A673 (cell line): ENCODE measurements at places on chromosomes 1 and 21.

DNA sequence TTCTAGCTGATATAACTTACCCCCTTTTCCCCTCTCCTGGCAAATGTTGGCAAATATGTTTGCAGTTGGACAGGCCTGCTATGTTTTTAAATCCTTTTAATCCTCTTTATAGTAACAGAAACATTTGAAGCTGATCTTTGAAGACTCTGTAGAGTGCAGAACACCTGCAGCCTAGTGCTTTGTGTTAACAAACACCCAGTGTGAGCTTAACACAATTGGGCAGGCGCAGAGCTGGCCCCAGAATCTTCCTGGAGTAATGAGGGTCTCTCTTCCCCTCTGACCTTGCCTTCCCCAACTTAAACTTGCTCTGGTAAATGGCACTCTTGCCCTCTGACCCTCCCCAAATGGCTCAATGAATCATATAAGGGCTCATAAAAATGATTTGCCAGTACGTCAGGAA, 247.9 kb upstream of the LYPLAL1 start:
- no peak overlapping the region for H3K4me3 ChIP-seq
- H3K27me3 ChIP-seq = peaks cover 34% of the 10 kb centered on the region
- no peak for DNase-seq
- H3K4me1 ChIP-seq = no peaks in the 10 kb centered on the region
- H3K36me3 ChIP-seq = no peaks in the 10 kb centered on the region

GRCh38 chr21:36428761-36429432, 43.7 kb downstream of the CHAF1B start:
- H3K4me3 ChIP-seq = no peak overlapping the region
- H3K36me3 ChIP-seq = no peaks in the 10 kb centered on the region
- no peaks in the 10 kb centered on the region for H3K4me1 ChIP-seq
- peak overlapping the region; percentile 32 for H3K27ac ChIP-seq
- no peaks in the 10 kb centered on the region for H3K27me3 ChIP-seq

DNA sequence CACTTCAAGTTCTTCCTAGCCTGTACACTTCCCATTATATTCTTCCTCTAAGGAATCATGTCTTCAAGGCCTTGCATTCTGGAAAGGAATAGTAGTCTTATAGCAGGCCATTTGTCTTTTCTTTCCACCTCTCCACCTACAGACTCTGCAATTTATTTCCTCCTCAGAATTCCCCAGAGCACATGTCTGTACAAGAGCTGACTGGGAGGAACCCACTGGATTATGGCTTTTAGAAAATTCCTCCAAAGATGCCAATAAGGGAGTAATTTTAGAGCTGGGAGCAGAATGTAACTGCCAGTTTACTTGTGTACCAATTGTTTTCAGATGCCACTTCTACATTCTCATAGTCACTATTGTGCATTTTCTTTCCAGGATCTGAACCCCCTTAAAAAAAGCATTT, 3.4 kb upstream of the PSMG1 start:
- H3K4me3 ChIP-seq = no peak overlapping the region
- DNase-seq = no peak
- H3K36me3 ChIP-seq = no peaks in the 10 kb centered on the region
- no peak overlapping the region for H3K27ac ChIP-seq
- no peaks in the 10 kb centered on the region for H3K27me3 ChIP-seq
- peaks cover 9% of the 10 kb centered on the region for H3K4me1 ChIP-seq

DNA sequence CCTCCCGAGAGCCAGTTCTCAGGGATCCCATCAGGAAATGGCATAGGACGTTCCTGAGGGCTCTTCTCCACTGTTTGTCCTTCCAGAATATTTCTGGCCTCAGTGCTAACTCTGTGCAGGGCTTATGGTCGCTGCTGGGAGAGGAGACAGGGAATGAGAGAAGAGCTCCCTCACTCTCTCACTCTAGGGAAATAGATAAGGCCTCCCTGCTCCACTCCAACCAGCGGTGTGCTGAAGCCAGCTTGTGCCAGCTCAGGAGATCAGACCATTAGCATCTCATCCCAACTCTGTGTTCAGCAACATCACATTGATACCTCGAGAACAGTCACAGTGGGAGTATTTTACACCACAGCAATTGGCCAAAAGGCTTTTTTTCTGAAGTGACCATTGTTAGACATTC, 49.2 kb upstream of the ZC3H12A start:
- no peaks in the 10 kb centered on the region for H3K4me1 ChIP-seq
- no peaks in the 10 kb centered on the region for H3K36me3 ChIP-seq
- H3K27me3 ChIP-seq = peaks cover 22% of the 10 kb centered on the region
- DNase-seq = no peak
- H3K27ac ChIP-seq = no peak overlapping the region
- H3K4me3 ChIP-seq = no peak overlapping the region

DNA sequence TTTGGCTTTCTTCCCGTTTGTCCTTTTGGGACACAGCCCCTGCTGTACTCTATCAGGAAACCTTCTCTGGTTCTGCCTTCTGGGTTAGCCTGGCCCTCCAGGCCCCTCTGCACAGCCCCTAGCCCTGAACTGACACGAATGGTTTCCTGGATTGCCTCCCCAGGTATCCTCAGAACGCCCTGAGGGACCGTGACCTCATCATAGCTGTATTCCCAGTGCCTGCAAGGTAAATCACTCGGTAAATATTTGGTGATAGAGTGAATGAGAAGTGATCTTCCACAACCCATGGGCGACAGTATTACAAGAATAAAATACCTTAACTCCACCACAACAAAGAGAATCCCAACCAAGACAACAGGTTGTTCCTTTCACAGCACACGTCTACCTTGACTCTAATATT, 637.2 kb downstream of the SMYD3 start:
- H3K27me3 ChIP-seq = no peaks in the 10 kb centered on the region
- no peaks in the 10 kb centered on the region for H3K36me3 ChIP-seq
- no peak overlapping the region for H3K4me3 ChIP-seq

DNA sequence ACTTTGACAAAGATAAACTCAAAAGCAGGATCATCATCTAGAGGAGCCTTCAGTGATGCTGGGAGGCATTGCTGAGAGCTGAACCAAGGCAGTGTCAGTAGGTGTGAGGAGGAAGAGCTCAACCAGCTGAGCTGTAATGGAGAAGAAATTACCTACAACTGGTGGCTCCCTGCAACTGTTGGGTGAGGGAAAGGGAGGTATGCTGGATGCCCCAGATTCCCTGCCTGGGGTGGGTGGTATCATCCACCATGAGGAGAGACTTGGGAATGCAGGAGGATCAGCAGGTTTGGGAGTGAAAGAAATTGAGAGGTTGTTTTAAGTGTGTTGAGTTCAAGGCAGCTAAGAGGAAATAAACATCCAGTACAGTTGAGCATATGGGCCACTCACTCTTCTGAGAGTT, 199.8 kb downstream of the DNM3 start:
- H3K27ac ChIP-seq = no peak overlapping the region
- no peaks in the 10 kb centered on the region for H3K36me3 ChIP-seq
- no peaks in the 10 kb centered on the region for H3K27me3 ChIP-seq
- H3K4me3 ChIP-seq = no peak overlapping the region
- H3K4me1 ChIP-seq = peaks cover 24% of the 10 kb centered on the region
- DNase-seq = no peak

- no peaks in the 10 kb centered on the region for H3K27me3 ChIP-seq
- DNase-seq = no peak
- peaks cover 20% of the 10 kb centered on the region for H3K4me1 ChIP-seq
- peak overlapping the region; percentile 25 for H3K27ac ChIP-seq
- H3K36me3 ChIP-seq = peaks cover 6% of the 10 kb centered on the region
Observed at GRCh38 chr1:95246511-95246910, 12.5 kb downstream of the RWDD3 start.

GRCh38 chr1:24185076-24185475, 2.0 kb downstream of the IFNLR1 start:
- no peak for DNase-seq
- no peak overlapping the region for H3K4me3 ChIP-seq
- no peaks in the 10 kb centered on the region for H3K27me3 ChIP-seq

DNA sequence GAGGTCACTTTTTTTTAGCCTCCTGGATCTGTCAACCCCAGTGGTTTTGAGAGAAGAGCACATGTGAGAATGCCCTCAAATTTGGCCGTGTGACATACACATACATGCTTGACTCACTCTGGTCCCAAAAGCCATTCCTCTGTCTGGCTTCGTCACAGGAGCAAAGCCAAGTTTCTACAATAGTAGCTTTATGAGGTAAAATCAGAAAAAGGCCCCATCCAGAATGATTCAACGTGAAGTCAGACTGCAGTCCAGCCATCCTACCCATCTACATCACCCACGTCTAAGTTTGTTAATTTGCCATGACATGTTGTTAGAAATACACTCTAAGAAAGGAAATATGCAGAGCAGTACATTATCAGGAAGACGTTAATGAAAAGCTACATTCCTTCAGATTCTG, 245.2 kb downstream of the SDCCAG8 start:
- H3K27me3 ChIP-seq = no peaks in the 10 kb centered on the region
- no peak for DNase-seq
- H3K4me3 ChIP-seq = no peak overlapping the region
- H3K36me3 ChIP-seq = no peaks in the 10 kb centered on the region

GRCh38 chr1:228445843-228446650, 29.4 kb upstream of the TRIM17 start:
- H3K27ac ChIP-seq = no peak overlapping the region
- H3K4me1 ChIP-seq = peaks cover 4% of the 10 kb centered on the region
- peak; percentile 24 for DNase-seq
- peak overlapping the region; percentile 28 for H3K4me3 ChIP-seq
- H3K27me3 ChIP-seq = peaks cover 21% of the 10 kb centered on the region

DNA sequence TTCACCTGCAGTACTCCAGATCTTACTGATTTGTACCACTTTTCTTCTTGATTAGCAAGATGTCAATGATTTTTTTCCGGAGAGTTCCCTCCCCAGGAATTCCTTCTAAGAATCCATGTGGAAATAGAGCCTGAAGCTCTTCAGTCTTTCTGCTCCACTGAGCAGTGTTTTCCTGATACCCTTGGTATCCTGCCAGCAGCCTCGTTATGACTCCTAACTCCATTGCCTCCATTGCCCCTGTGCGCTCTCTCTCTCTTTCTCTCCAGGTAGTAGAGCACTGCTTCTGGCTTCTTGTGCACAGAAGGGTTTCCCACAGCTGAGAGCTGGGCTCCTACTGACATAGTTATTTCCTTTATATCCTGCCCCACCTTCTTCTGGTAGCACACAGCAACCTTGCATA, 12.2 kb downstream of the UBE2U start:
- no peak for DNase-seq
- H3K27me3 ChIP-seq = no peaks in the 10 kb centered on the region
- H3K27ac ChIP-seq = no peak overlapping the region

- no peak for DNase-seq
- H3K27ac ChIP-seq = no peak overlapping the region
- no peaks in the 10 kb centered on the region for H3K27me3 ChIP-seq
- no peak overlapping the region for H3K4me3 ChIP-seq
- H3K36me3 ChIP-seq = peaks cover 95% of the 10 kb centered on the region
Observed at GRCh38 chr1:43668956-43669355, 19.0 kb downstream of the KDM4A start.

GRCh38 chr1:2345297-2346075, 45.9 kb downstream of the MORN1 start:
- no peak overlapping the region for H3K27ac ChIP-seq
- no peak overlapping the region for H3K4me3 ChIP-seq
- no peaks in the 10 kb centered on the region for H3K36me3 ChIP-seq

- H3K36me3 ChIP-seq = no peaks in the 10 kb centered on the region
- no peak for DNase-seq
- no peaks in the 10 kb centered on the region for H3K4me1 ChIP-seq
- H3K4me3 ChIP-seq = no peak overlapping the region
- H3K27me3 ChIP-seq = no peaks in the 10 kb centered on the region
Observed at GRCh38 chr1:167676205-167676915, 45.4 kb upstream of the MPZL1 start.

DNA sequence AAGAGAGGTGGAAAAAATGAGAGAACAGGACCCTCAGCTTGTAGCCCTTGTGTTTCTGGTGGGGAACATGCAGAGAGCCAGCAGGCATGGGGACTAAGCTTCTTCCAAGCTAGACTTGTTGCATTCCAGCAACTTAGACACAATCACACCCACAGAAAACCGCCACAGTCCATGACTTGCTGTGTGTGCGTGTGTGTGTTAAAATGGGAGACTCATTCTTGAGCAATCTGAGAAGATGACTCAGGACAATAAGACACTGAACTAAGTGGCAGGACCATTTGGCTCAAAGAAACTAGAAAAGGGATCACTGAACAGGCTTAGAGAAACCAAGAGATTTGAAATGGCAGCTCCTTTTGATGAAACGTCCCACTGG, 78.0 kb downstream of the HLX start:
- no peak for DNase-seq
- H3K27ac ChIP-seq = no peak overlapping the region
